ENCODE measurements at places on chromosomes 16 and 17.
A peak's percentile ranks its signal among the peaks of the same experiment; 100 is the strongest.

DNA sequence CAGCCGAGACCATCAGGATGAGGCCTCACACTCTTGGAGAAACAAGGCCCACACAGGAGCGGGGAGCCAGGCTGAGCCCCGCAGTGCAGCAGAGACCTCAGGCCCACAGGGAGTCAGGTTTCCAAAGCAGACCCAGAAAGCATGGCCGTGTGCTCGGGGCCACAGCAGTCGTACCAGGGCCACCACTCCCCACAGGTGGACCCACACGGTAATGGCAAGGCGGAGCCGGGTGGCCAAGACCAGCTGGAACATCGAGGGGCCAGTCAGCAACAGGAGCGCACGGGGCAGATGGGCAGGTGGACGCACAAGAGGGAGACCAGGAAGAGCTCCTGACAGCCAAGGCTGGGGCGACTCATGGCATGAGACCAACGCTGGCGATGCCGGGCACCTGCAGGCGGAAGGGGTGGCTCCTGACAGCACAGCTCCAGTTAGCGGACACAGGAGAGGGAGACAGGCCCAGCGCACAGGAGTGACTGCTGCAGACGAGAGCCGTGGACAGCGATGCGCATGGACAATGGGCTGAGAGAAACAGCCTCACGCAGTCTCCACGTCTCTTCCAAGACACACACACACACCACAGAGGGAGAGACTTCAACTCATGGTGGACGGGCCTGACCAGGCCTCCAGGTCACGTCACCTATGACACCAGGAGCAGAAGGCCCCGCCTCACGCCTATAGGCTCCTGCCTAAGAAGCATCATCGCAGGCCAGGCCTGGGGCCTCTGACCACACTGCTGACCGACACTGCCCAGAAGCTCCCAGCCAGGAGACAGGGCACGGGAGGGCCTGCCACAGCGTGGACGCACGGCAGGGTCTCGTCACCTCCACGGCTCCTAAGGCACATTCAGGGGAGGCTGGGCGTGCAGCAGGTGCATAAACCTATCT, 58.6 kb downstream of the ZNF778 start:
- DNase-seq: no peak

- DNase-seq: no peak
These were observed 29.1 kb downstream of the EFCAB13 start for GRCh38 chr17:47352848-47353247.

GRCh38 chr16:51734220-51734619, 583.1 kb upstream of the SALL1 start:
- no peak for DNase-seq

DNA sequence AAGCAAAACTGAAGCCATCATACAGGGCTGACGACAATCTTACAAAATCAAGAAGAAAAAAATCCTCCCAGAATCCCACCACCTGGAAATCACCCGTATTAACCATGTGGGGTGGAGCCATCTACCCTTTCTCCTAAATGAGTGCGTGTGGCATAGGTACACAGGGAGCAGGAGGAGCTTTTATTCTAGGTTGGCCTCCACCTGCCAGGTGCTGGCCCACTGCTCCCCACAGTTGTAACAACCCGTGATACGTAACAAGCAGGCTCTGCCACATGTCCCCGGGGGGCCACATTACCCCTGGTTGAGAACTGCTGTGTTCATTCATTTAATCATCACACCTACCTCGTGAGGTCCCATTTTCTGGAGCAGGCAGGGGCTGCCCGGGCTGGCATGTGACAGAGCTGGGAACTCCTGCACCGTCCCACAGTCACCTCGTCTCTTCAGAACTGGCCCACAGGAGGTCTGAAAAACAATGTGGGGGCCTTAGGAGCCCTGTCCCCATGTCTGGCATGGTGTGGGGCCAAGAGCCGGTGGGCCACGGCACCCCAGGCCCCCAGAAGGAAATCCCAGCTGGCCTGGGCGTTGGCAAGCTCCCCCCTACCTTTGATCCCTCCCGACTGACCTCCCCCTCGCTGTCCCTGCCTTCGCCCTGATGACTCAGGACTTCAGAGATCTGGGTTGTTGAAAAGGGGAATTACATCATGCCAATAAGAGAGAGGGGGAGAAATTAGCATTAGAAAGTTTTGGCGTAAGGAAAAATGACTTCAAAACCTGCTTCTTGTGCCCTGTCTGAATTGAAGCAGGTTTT, 12.9 kb downstream of the CMIP start:
- peak; percentile 16 for DNase-seq

DNA sequence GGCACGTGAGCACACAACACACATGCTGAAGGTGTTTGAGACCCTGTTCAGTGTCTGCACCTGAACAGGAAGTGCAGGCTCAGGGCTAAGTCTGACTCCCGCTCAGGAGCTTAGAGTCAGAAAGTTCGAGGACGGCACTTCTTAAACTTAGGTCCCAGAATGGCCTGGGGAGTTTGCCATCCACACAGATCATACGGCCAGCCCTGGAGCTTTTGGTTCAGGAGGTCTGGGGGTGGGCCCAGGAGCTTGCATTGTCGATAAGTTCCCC, 4.0 kb upstream of the CAMKK1 start:
- no peak for DNase-seq

- peak; percentile 39 for DNase-seq
These were observed 41.0 kb upstream of the SREBF1 start for GRCh38 chr17:17877529-17878358.

GRCh38 chr17:50184611-50185398, 16.6 kb downstream of the COL1A1 start:
- no peak for DNase-seq

GRCh38 chr16:49811644-49812334, 44.1 kb downstream of the ZNF423 start:
- DNase-seq: no peak

DNA sequence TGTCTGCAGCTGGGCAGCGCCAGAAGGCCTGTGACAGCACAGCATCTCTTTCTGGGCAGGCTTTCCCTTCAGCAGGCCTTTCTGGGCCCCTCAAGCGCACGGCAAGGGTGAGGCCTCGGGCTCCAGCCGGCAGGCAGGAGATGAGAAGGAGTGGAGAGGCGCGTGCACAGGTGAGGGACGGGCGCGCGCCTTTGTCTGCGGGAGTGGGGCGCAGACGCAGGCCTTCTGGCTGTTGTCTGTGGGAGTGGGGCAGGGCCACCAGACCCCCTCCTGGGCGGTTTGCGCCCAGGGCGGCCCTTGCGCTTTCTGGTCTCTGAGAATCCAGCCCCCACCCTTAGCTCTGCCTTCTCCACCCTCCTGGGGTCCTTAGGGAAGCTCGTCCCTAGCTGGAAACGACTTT, 6.5 kb downstream of the ZNF205 start:
- no peak for DNase-seq

DNA sequence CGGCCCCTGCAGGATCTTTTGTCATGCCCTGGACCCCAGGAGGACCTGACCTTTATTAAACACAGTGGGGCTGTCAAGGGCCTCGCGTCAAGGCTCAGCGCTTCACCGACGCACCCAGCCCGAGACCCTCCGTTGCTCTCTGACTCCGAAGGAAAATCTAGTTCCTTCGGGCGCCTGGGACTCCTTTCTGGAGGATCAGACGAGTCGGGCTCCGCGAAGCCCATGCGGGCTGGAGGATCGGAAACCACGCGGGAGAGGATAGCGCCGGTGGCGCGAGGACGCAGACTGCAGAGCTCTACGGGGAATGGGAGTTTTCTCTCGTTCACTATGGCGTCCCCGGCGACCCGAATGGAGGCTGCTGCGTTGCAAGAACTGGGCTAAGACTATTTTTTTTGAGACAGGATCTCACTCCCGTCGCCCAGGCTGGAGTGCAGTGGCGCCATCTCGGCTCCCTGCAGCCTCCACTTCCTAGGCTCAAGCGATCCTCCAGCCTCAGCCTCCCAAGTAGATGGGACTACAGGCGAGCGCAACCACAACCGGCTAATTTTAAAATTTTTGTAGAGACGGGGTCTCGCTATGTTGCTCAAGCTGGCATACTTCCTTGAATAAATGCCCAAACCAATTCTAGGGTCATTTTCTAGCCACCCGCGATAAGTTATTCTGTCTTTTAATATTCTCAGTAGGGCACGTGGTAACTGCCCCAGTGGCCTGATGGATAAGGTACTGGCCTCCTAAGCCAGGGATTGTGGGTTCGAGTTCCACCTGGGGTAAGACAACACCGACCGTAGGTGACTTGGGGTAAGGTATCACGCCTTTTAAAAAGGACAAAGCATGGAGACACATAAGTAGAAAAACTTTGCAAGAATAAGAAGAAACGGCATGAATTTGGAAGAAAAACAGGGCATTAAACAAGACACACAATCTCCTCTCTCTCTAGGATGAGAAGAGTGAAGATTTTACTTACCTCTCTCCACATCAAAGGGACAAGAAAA, 5.5 kb downstream of the OR1F1 start:
- DNase-seq: no peak

DNA sequence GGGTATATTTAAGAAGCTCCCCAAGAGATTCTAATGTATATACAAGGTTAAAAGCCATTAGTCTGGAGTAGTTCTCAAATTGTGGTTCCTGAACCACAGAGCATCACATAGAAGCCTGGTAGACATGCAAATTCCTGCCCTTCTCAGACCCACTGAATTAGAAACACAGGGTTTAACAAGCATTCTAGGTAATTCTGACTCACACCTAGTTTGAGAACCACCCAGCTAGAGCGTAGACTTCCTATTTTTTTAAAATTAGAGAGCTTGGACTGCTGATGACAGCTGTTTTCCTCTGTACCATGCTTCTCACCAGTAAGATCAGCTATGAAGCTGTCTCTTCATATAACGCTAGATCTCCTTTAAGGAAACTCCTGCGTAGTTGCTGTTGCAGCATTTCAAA, 50.6 kb downstream of the HS3ST3B1 start:
- no peak for DNase-seq

DNA sequence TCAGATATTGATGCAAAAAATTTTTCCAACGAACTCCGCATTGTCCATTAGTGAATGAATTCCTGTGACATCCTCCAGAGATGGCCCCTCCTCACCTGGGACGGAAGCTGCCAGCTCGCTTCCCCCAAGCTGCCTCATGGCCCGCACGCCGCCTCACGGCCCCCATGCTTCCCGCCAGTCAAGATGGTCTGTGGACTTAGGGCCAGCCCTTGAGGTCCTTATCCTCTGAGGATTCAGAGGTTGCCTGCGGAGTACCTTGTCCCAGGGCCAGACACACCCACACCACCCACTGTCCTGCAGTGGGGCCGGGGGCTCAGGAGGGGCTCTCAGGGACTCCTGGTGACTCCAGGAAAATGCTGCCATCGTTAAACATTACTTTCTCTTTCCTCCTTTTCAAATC, 73.6 kb downstream of the SEC14L1 start:
- DNase-seq: no peak

GRCh38 chr16:75406943-75407342, 26.4 kb downstream of the CFDP1 start:
- DNase-seq: no peak

DNA sequence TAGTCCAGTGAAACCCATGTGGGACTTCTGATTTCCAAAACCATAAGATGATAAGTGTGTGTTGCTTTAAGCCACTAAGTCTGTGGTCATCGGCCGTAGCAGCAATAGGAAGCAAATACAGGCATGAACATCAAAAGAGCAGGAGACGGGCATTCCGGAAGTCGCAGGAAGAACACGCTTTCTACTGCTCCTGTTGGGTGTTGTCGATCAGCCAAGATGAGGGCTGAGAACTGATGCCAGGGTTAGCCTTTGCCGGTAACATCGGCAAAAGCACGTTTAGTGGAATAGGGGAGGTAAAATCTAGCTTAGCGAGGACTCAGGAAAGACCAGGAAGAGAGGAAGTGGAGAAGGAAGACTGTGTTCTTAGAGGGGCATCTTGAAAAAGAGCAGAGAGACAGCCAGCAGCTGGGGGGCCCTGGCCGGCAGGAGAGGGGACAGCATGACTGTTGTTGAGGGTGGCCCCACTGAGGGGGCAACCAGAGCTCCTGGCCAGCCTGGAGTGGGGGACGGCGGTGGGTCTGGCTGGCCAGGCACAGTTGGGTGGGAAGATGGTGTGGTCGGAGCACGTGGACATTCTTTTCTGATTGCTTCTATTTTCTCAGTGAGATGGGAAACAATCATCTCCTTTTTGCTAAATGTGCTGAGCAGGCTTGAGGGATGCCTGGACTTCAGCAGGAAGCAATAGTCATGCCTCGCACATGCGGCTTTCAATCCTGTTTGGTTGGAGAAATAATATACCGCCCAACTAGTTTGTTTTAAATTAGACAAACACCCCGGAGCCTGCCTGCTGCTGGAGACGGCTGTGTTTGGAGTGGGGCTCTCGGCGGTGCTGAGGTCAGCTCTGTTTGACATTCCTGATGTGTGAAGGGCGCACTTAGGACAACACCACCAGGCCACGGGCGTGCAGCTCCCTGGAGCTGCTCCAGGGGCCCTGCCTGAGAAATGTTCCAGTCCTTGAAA, 109.9 kb downstream of the METRNL start:
- DNase-seq: peak; percentile 56

All from AG09319 (cell line).